ENCODE measurements at places on chromosomes 16 and 17.
A peak's percentile ranks its signal among the peaks of the same experiment; 100 is the strongest.

GRCh38 chr17:67266496-67266895 is 21.5 kb upstream of the HELZ start:
- no peak for DNase-seq

DNA sequence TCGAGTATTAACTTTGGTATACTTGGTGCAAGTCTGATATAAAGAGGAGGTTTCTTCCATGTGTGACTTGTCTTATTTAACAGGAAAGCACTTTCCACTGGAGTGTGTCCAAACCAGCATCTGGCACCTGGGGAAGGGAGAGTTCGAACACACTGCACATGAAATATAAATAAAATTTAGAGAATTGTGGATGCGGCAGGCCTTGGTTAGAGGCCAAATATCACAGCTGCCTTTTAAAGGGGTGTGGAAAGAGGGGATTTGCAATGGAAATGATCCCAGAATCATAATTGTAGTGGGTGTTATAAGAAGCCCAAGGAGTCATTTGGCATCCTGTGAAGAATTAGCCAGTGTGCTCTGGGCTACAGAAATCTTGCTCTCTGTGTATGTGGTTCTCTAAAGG is 4.3 kb upstream of the NXN start:
- no peak for DNase-seq

DNA sequence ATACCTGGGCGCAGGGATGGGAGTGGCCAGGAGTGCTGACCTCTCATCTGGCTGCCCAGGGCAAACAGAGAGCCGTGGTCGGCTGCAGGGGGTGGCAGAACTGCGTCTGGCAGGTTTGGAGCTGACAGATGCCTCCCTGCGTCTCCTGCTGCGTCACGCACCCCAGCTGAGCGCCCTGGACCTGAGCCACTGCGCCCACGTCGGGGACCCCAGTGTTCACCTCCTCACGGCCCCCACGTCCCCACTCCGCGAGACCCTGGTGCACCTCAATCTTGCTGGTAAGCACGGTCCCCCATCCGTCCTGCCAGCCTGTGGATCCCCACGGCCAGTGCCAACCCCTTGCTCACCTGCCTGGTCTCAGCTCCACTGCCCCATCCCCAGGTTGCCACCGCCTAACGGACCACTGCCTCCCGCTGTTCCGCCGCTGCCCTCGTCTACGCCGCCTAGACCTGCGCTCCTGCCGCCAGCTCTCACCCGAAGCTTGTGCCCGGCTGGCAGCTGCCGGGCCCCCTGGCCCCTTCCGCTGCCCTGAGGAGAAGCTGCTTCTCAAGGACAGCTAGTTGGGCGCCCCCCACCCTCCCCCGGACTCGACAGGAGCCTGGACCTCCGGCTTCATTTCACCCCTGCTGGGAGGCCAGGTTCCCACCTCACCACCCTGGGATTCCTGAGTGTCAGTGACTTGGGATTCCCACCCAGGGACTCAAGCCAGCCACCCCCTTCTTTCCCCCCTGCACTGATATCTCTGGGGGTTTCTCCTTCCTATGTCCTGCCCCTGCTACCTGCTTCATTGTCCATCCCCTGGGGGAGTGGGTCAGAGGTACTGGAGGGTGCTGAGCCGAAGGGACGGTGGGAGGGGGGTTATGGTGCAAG is 2.0 kb upstream of the ORAI3 start:
- DNase-seq: no peak

- DNase-seq: no peak
These were observed 7.7 kb upstream of the ACTG1 start for GRCh38 chr17:81520021-81520901.

- no peak for DNase-seq
These were observed 3.3 kb upstream of the ABCC3 start for GRCh38 chr17:50631195-50631907.

GRCh38 chr17:62966426-62967204 is 580 bp downstream of the TANC2 start:
- no peak for DNase-seq

- no peak for DNase-seq
These were observed 274.2 kb upstream of the MYOCD start for GRCh38 chr17:12391468-12391867.

DNA sequence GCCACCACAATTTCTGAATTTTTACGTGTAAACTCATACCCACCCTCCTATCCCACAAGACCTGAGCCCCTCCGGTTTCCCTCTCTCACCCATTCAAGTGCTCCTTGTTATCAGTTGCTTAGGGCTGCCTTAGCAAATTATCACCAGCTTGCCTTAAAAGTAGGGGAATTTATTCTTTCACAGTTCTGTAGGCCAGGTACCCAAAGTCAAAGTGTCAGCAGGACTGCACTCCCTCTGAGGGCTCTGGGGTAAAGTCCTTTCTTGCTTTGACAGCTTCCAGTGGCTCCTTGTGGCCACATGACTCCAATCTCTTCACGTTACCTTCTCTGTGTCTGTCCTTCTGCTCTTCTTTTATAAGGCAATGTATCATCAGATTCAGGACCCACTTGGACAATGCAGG is 7.9 kb upstream of the TMEM220 start:
- DNase-seq: no peak

GRCh38 chr16:85696781-85697180 is 8.0 kb upstream of the GINS2 start:
- no peak for DNase-seq

GRCh38 chr17:36849871-36850348 is 87.4 kb upstream of the LHX1 start:
- no peak for DNase-seq

DNA sequence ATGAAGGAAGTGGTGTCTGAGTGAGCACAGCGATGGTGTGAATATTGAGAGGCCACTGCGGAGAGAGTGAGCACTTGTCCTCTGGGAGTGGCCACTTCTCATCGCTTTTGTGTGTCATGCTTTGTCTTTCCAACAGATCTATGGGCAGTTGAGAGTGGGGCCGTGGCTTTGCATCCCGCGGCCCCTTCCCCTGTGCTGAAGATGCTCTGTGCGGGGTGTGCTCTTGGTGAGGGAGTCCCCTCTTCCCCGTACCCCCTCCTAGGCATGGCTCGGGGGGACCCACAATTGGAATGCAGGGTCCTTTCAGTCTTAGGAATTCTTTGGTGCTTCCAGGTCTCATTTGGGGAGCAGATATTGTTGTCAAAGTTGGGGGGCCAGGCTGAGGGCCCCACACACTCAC is 197.3 kb upstream of the WSCD1 start:
- DNase-seq: no peak

GRCh38 chr16:29014561-29015069 is 29.8 kb downstream of the LAT start:
- DNase-seq: no peak

- no peak for DNase-seq
These were observed 330.8 kb upstream of the WSB1 start for GRCh38 chr17:26963163-26963503.

DNA sequence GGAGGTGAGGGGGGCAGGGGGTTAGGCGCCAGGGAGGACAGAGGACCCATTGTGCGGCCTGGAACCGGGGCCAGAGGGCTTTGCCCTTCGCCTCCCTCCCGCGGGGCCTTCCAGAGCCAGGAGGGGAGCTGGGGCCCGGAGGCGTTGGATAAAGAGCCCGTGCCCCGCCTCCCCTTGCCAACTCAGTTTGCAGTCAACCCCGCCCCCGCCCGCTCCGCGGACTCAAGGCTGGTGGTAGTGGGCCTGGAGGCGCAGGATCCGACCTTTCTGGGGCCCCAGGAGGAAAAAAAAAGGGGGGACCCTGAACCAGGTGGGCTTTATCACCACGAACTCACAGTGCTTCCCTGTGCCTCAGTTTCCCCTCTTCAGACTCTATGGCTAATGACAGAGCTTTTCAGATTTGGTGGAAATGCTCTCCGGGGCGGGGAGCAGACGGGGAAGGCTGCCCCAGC is 2.0 kb upstream of the SPHK1 start:
- DNase-seq: no peak

DNA sequence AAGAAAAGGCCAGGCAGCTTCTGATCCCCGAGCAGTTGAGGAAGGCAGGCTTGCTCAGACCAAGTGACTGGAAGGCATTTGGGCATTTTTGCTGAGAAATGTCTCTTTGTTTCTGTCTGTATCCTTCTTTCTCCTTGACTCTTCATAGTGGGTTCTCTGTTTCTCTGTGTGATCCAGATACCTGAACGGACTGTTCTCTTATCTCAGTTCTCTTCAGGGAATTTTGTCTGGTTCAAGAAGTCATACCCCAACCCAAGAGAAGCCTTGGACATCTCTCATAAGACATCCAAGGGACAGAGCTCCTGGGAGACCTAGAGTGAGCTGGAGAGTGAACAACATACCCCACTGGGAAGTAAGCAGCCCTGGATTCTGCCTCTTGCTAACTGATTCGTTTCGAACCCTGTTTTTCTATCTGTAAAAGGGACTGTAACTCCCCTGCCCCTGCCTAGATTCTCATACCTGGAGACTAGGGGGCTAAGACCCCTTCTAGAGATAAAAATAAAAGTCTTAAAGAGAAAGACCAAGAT is 541 bp downstream of the CCL3 start:
- DNase-seq: no peak

DNA sequence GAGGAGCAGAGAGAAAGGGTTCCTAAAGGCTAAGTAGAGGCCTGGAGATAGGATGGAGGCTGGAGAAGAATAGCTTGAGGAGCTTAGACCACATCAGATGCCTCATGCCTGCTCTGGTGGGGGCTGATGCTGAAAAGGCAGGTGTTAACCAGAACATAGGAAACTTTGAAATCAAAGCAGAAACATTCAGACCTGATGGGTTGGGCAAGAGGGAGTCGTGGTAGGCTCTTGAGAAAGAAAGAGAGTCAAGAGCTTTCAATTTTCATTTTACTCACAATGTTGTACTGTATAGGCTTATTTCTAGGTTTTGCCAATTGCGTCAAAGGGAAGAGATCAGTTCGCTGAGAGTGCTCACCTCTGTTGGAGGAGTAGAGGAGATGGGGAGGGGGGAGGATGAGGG is 406.6 kb upstream of the SALL1 start:
- no peak for DNase-seq

GRCh38 chr16:51500306-51500705 is 349.2 kb upstream of the SALL1 start:
- no peak for DNase-seq

DNA sequence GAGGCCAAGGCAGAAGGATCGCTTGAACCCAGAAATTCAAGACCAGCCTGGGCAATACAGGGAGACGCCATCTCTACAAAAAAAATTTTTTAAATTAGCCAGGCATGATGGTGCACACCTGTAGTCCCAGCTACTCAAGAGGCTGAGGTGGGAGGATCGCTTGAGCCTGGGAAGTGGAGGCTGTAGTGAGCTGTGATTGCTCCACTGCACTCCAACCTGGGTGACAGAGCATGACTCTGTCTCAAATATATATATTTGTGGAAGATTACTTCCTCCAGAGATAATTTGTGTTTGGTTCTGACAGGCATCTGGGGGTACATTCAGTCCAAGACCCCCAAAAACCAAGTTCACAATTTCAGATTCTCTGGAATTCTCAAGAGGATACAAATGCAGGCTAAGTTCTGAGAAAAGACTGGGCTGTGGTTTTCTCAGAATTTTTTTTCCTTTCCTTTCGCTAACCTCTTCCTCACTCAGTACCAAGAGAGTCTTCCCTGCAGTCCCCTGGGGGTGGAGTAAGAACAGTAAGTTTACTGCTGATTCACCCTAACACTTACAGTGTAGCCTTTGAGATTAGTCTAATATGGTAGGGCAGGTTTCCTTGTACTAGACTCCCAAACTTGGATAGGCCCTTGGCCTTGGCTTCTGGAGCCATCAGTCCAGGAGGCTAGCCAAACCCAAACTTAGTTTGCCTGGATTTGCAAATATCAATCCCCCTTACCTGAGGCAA is 15.1 kb downstream of the GSDMB start:
- no peak for DNase-seq

DNA sequence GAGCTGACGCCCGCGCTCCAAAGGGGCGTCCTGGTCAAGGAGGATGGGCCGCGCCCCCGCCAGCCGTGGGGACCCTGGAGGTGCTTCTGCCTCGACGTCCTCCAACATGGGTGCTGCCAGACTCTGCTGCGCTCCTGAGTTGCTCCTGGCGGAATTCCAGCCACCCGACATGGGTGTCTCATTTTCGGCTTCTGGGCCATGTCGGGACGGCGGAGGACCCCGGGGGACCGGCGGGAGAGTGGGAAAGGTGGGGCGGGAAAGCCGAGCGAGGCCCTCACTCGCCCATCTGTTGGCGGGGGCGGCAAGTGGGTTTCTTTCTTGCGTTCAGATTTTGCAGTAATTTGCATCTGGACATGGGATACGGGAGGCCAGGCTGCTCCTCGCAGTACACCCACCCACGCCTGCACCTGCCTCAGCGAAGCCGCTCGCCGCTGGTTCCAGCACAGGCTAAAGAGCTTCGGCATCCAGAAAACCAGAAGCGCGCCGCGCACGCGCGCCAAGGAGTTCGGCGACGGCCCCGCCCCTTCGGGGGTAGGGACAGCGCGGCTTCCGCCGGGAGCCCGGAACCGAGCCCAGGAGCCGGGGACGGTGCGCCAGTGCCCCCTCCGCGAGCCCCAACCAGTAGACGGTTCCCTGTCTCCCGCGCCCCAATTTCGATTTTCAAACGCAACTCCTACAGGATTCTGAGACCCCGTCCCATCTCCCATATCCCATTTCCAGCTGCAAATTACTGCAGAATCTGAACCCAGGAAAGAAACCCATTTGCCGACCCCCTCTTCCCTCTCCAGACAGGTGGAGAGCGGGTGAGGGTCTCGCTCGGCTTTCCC is at the start of gene ARMC7:
ARMC7 (plus strand) TSS at position 563 of the 827 bp plus-strand sequence. CDS start 320 bp downstream, outside the sequence.
- DNase-seq: peak; percentile 51

DNA sequence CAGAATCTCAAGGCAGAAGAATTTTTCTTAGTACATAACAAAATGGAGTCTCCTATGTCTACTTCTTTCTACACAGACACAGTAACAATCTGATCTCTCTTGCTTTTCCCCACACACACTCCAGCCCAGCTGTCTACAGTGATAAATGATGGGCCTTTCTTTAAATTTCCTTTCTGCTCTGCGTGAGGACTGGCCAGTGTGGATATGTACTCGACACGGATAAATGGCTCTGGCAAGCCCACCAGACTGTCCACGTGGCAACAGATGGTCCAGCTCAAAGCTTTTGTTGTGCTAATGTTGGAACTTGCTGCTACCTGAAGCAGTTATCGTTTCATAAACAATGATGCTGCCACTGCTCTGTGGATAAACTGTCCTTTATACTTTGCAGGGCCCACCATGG is 410.7 kb downstream of the TMEM114 start:
- DNase-seq: no peak

- no peak for DNase-seq
These were observed 836 bp upstream of the MMP15 start for GRCh38 chr16:58024486-58025350.
